ENCODE measurements at places on chromosomes 11 and 22.

DNA sequence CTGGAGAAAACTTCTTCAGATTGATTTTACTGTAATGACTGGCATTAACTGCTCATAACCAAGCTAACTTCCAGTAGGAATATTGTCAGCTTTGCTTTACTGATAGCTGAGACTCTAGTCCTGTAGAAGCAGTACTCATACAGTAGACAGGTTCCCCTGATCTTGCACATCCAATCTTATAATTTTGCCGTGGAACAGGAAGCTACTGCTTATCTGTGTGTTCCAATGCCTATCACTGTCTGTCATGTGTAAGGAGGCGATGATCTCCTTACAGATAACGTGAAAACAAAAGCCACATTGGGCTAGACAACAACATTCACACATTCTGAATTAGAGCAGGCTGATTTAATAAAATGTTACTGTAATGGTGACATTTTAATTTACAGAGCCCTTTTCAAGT, 13.2 kb downstream of the HSD17B12 start:
- H3K27ac ChIP-seq = no peak overlapping the region
- H3K36me3 ChIP-seq = peaks cover 20% of the 10 kb centered on the region
- H3K4me3 ChIP-seq = no peak overlapping the region
- peaks cover 7% of the 10 kb centered on the region for H3K4me1 ChIP-seq
- DNase-seq = no peak

DNA sequence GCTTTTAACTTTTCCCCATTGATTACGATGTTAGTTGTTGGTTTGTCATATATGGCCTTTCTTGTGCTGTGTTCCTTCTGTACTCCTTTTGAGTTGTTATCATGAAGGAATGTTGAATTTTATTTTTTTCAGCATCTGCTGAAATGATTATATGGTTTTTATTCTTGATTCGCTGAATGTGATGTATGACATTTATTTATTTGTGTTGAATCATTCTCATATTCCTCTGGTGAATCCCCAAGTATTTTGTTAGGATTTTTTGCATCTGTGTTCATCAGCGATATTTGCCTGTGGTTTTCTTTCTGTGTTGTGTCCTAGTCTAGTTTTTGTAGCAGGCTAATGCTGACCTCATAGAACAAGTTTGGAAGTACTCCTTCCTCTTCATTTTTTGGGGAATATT, 78.2 kb downstream of the GGT1 start:
- H3K4me1 ChIP-seq = no peaks in the 10 kb centered on the region
- peaks cover 35% of the 10 kb centered on the region for H3K27me3 ChIP-seq
- H3K36me3 ChIP-seq = no peaks in the 10 kb centered on the region
- no peak overlapping the region for H3K4me3 ChIP-seq
- no peak for DNase-seq
- H3K27ac ChIP-seq = no peak overlapping the region

GRCh38 chr11:111833524-111833923, 37.9 kb downstream of the ALG9 start:
- no peak overlapping the region for H3K4me3 ChIP-seq
- H3K27me3 ChIP-seq = no peaks in the 10 kb centered on the region
- H3K27ac ChIP-seq = no peak overlapping the region
- peaks cover 17% of the 10 kb centered on the region for H3K4me1 ChIP-seq
- no peak for DNase-seq

GRCh38 chr11:47318166-47318565, 34.3 kb downstream of the MYBPC3 start:
- DNase-seq = no peak
- peaks cover 2% of the 10 kb centered on the region for H3K4me1 ChIP-seq
- no peak overlapping the region for H3K4me3 ChIP-seq
- no peak overlapping the region for H3K27ac ChIP-seq

DNA sequence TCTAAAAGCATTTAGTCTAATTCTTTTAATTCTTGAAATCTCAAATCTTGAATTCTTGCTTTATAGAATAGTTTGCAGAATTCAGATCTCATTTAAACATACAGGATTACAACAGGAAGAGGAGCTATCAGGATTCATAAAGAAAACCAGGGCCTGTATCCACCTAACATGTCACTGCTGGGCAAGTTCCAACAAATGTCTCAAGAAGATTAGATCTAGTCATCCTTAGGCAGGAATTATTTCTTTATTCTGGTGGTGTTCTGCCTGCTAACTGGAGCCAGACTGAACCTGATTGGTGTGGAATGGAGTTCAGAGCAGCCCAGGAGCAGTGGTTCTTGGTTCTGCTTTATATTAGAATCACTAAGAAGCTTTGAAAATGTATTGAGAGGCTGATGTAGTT, 500.7 kb downstream of the LRRC4C start:
- H3K27ac ChIP-seq = no peak overlapping the region
- H3K4me1 ChIP-seq = no peaks in the 10 kb centered on the region
- no peaks in the 10 kb centered on the region for H3K36me3 ChIP-seq
- no peak for DNase-seq
- H3K27me3 ChIP-seq = no peaks in the 10 kb centered on the region

- no peak overlapping the region for H3K4me3 ChIP-seq
- H3K27ac ChIP-seq = no peak overlapping the region
- H3K4me1 ChIP-seq = no peaks in the 10 kb centered on the region
- no peak for DNase-seq
- H3K36me3 ChIP-seq = no peaks in the 10 kb centered on the region
- H3K27me3 ChIP-seq = no peaks in the 10 kb centered on the region
Observed at GRCh38 chr11:100593291-100593690, 93.8 kb upstream of the ARHGAP42 start.
